ENCODE measurements at places on chromosomes 13 and 19.

DNA sequence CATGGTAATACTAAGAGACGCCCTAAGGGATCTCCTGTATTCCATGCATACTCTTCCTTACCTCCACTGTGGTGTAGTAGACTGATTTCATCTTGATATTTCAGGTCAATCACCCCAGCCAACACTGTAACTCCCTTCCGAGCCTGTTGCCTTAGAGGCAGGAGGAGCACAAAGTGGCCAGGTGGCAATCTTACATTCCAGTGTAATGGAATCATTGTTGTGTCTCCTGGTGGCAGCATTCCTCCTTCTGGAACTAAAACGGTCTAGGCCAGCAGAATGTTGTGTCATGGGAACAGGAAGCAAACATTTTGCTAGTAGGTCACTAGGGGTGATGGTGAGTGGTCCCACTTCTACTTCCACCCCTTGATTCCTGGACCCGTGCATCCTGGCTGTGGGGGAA, 405.7 kb upstream of the SLC10A2 start:
- DNase-seq, result no peak

DNA sequence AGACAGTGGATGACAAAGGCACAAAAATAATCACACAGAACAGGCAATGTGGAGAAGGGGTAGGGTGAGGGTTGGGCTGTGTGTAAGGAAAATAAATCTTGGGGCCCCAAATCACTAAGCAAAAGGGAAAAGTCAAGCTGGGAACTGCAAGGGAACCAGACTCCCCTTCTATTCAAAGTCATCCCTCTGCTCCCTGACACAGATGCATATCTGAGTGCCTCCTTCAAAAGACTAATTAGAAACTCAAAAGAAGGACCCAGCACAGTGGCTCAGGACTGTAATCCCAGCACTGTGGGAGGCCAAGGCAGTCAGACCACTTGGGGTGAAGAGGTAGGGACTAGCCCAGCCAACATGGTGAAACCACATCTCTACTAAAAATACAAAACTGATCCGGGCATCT, 18.3 kb downstream of the ZNF611 start:
- DNase-seq, result no peak

DNA sequence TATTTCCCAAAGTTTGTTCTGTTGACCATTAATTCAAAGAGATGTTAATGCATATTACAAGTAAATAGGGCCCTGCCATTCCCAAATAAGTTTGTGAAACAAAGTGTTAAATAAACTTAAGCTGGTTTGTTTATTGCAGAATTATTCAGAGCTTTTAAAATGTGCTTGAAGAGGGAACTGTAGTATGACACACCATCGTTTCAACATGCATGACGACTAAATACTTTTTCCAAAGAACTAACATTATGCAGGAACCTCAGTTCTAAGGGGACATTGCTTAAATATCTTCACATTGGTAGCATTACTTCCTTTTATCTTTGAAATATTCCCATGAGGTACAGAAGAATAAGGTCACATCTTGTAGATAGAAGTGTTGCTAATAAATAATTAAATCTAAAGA, 14.6 kb downstream of the LHFPL6 start:
- DNase-seq, result no peak

DNA sequence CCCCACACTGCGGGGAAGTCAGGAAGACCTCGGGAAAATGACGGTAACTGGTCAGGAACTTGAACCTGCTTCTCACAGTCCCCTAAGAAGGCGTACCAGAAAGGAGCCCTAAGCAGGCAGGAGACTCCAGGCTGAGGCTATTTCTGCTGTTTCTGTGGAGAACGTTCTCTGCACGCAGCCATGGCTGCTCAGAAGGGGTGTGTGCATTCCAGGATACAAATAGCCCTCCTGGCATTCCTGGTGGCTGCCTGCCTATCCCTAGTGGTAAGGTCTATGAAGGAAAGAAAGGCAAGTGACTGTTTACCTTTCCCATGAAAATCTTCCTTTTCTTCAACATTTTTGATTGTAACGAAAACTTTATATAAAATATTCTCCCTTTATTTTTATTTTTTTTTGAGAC, 2.5 kb downstream of the SGCG start:
- DNase-seq, result no peak

DNA sequence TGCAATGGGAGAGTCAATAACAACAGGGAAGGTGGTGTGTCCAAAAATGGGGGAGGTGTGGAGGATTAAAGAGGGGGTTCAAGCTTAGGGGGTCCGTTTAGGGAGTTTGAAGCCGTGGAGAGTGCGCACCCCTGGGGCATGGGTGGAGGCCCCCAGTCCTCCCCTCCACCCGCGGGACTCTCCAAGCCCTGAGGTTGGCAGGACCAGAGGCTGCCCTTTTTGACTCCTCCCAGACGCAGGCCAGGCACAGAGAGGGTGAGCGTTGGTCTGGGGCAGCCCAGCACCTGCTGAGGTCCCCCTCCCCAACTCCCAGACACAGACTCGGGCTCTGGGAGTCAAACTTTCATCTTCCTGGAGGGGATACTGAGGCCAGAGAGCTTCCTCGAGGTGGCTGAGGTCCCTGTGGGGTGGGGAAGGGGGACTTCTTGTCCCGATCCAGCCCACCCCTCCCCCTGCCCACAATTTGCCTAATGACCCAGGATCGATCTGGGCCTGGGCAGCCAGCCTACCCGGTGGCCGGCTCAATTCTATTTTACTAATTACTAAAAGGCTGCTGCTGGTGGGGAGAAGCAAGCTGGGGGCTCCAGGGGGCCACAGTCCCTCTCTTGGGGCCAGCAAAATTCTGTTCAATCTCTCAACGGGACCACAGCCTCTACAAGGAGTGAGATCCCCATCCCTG, 2.8 kb upstream of the ONECUT3 start:
- DNase-seq, result no peak

GRCh38 chr19:1408300-1409203, 1.2 kb downstream of the DAZAP1 start:
- peak; percentile 32 for DNase-seq
